Foreskin fibroblast (primary cell): ENCODE measurements at places on chromosomes 5 and 9.

DNA sequence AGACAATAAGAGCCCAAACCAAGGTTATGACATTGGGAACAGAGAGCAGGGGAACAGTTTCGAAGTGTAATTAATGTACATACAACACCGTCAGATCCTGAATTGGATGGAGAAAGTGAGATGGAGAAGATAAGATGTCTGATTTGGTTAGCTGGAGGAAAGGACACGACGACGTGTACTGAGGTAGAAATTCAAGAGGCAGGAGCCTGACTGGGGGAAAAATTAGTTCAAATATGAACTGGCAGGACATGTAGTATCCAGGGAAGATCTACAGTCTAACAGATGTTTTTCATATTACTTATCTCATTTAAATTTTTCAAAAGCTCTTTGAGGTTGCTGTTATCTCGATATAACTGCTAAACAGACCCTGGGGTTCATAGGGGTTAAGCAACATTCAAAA lies 114.7 kb downstream of the TMEM232 start:
- no peak for DNase-seq

DNA sequence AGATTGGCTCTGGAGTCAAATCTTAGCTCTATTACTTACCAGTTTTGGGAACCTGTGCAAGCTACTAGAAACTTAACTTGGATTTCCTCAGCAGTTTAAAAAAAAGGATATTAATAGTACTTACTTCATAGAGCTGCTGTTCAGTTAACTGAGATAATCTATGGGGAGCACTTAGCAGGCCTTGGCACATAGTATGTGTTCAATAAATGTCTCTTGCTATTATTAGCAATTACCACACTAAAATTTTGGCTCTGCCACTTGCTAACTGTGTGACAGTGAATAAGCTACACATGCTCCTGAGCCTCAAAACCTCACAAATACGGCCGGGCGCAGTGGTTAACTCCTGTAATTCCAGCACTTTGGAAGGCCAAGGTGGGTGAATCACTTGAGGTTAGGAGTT lies 55.9 kb downstream of the CDK5RAP2 start:
- no peak for DNase-seq

- DNase-seq: peak; percentile 70
Measured at GRCh38 chr9:116391306-116391900, 237.8 kb downstream of the PAPPA start.

GRCh38 chr5:67098656-67099055 lies 97.9 kb downstream of the CD180 start:
- no peak for DNase-seq

- peak; percentile 0 for DNase-seq
Measured at GRCh38 chr5:84494453-84494852, 109.8 kb upstream of the EDIL3 start.

DNA sequence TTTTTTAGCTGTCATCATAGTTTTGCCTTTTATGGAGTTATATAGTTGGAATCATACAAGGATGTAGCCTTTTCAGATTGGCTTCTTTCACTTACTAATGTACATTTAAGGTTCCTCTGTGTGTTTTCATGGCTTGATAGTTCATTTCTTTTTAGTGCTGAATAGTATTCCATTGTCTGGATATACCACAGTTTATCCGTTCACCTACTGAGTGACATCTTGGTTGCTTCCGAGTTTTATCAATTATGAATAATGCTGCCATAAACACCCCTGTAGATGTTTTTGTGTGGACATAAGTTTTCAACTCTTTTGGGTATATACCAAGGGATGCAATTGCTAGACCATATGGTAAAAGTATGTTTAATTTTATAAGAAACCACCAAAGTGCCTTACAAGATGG lies 136.3 kb downstream of the NR3C1 start:
- no peak for DNase-seq

- DNase-seq: no peak
Measured at GRCh38 chr5:138789771-138790242, 36.6 kb downstream of the CTNNA1 start.

DNA sequence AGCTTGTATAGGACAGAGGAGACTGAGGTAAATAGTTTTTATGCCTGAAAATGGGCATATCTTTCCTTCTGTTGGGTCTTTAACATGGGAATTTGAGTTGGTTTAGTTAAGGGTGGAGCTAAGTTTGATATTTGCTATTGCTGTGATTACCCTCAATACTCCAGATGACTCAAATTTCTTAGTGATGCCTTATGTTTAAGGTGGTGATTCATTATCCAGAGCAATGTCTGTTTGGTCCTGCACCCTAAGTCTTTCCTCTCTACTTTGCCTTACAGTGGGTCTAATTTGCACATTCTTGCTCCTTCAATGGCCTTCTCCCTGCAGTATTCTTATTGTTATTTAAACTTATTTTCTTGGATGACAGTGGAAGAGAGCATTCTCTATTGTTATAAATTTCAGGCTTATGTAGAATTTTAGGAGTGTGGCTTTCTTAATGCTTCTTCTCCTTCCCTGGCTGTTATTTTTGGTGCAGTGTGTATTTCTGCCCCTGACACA lies 312.9 kb upstream of the RPS23 start:
- no peak for DNase-seq

DNA sequence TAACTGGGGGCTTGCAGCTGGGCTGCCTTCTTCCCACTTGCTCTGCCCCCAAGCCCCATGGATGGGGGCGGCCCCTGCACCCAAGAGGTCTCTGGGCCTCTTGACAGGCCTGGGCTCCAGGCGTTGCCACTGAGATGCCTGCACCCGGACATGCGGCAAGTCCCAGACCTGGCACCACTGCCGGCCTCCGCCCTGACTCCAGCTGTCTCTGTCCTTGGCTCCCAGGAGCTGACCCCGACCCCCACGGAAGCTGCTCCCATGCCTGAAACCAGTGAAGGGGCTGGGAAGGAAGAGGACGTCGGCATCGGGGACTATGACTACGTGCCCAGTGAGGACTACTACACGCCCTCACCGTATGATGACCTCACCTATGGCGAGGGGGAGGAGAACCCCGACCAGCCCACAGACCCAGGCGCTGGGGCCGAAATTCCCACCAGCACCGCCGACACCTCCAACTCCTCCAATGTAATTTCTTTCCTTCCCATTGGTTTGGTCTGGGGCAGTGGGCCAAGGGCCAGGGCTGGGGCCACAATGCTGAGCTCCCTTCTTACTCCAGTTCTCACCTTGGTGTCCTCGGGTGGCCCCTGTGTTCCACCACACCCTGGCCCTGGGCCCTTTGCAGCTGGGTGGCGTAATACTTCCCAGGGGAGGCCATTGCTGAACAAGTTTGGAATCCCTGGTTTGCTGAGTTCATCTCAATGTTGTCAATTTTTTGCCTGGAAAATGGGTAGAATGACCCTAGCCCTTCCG lies 88.6 kb downstream of the COL5A1 start:
- no peak for DNase-seq

DNA sequence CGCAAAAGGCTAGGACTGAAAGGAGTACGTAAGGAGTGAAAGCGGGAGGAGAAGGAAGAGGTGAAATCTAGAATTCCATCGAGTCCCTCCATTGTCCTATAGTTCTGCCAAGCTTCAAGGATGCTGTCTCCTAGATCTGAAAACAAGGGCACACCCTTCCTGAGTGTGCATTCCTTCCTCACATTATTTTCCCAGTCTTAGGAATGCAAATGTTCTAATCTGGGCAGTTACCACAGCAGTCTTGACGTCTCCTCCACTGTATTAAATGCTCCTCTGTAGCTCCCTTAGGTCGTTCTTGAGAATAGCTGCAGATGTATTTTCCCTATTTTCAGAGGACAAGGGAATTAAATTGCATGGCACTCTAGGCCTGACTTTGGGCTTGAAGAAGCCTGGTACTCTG lies 127.6 kb downstream of the SLIT3 start:
- no peak for DNase-seq

GRCh38 chr5:179887095-179887494 lies 20.6 kb downstream of the TBC1D9B start:
- DNase-seq: no peak

DNA sequence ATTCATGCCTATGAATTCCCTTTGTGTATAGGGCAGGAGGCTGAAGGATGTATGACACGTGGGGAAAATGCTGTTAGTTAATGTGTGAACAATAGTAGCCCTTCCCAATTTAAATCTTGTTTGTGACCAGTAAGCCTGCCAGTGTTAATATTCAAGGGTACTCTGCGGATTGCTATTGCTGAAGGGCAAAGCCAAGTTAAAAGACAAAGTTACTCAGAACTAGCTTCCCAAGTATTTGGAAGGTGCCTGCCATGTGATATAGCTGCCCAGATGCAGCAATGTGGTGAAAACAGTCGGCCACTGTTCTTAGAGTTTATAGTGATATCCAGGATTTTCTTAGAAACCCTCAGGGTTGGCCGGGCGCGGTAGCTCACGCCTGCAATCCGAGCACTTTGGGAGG lies 34.6 kb downstream of the MARVELD2 start:
- DNase-seq: no peak

- DNase-seq: no peak
Measured at GRCh38 chr5:35333366-35333765, 103.1 kb upstream of the PRLR start.

- no peak for DNase-seq
Measured at GRCh38 chr5:59178482-59178881, 595.6 kb downstream of the RAB3C start.

DNA sequence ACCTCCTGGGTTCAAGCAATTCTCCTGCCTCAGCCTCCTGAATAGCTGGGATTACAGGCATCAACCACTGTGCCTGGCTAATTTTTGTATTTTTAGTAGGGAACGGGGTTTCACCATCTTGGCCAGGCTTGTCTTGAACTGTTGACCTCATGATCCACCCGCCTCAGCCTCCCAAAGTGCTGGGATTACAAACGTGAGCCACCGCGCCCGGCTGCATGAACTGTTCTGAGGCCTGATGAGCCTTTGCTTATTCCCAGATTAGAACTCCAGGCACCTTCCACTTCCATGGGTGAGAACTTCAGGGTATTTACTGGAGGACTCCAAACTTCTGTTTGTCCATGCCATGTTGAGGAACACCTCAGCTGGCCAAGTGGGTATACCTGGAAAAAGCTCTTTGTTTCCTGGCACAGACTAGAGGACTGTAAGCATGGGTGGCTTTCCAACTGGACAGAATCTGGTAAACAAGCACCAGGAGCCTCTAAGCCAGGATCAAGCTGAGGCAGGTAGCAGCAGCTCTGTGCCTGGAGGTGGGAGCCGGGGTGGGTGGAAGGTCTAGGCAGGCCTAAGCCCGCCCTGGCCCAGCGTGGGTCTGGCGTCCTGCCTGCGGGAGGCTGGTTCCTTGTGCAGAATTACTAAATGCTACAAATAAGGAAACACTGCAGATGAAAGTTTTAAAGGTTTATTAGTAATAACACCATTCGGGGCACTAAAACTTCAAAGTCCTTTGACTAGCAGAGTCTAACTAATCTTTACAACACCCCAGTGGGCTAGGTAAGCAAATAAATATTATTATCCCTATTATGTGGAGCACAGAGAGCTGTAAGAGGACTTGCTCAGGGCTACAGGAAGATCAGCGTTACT lies 78.4 kb downstream of the SEMA5A start:
- no peak for DNase-seq

GRCh38 chr5:21844960-21845359 lies 1008.2 kb downstream of the CDH12 start:
- no peak for DNase-seq

DNA sequence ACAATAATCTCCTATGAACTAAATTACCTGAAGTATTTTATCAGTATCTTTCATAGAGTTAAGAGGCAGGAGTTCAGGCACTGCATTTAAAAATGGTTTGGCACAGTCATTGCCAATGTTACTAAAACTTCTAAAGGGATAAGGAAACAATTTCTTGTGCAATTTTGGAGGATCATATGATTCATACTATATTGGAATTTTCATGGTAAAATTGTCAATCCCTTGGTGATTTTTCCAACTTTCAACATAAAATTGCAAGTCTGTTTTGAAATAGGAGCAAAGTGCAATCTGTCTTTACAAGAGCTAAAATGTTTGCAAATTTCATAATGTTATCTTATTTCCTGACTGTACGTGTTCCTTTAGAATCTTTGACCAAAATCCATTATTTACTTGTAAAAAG lies 211.1 kb downstream of the DMRTA1 start:
- no peak for DNase-seq

GRCh38 chr5:169149317-169149716 lies 151.6 kb downstream of the SLIT3 start:
- DNase-seq: no peak

GRCh38 chr9:133682818-133683585 lies 46.8 kb downstream of the DBH start:
- DNase-seq: no peak

DNA sequence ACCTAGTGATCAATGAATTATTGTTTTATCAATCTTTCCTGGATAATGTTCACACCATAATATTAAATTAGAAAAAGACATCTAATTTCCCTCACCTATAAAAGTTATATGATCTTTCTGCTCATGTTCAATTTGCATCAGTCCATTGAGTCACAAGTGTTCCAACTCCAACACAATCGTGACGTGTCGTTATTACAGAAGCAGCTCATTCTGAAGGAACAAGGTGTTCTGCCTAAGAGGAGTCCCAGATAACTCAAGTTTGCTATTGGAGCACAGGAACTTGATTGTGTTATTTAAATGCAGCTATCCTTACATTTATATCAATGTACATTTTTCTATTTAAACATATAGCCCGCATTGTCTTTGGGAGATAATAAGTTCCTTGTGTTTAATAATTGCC lies 30.6 kb downstream of the ATPSCKMT start:
- no peak for DNase-seq

DNA sequence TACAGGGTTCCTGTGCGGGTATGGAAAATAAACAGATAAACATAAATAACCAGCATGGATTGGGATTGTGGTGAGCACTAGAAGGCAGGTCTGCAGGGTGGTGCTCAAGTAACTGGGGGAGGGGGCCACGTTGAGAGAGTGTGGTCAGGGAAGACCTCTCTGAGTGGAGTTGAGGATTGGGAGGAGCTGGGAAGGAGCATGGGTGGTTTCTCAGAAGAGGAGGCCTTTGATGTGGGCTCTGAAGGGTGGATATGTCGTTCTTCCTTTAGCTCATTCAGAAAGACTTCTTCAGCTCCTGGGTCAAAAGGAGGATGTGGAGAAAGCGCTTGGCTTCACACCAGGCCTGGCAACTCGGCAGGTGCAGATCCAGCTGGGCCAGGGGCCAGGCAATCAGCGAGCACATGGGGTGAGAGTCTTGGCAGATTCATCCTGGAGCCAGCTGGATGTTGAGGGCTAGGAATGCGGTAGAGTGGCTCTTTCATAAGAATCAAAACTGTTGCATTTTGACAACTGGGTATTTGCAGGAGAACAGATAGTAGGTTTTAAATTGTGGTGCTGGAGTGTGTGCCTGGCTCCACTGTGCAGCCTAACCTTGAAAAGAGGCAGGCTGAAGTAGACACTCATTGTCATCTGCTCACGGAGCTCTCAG lies 71.7 kb downstream of the PCSK5 start:
- DNase-seq: peak; percentile 29

GRCh38 chr5:103469288-103470040 lies 93.1 kb downstream of the NUDT12 start:
- DNase-seq: no peak

- no peak for DNase-seq
Measured at GRCh38 chr5:31023105-31023504, 170.4 kb upstream of the CDH6 start.

GRCh38 chr5:932151-932627 lies 39.5 kb downstream of the TRIP13 start:
- DNase-seq: no peak

- no peak for DNase-seq
Measured at GRCh38 chr9:95834281-95834907, 41.1 kb upstream of the ERCC6L2 start.

- no peak for DNase-seq
Measured at GRCh38 chr9:135224921-135225541, 137.6 kb downstream of the OLFM1 start.

GRCh38 chr9:110255463-110256379 lies 586 bp downstream of the TXN start:
- peak; percentile 74 for DNase-seq

GRCh38 chr5:151068433-151069197 lies 12.2 kb downstream of the TNIP1 start:
- no peak for DNase-seq
